ENCODE measurements at places on chromosomes 3 and 15. TPM values are rescaled to one million over a fixed set of nuclear protein-coding genes. Genes with fewer than 3 reads are reported as not detected.

- DNase-seq = no peak
Measured at GRCh38 chr15:96703794-96704550, 373.5 kb downstream of the NR2F2 start.

The C15orf39 gene
- 17.7 TPM for total RNA-seq

DNA sequence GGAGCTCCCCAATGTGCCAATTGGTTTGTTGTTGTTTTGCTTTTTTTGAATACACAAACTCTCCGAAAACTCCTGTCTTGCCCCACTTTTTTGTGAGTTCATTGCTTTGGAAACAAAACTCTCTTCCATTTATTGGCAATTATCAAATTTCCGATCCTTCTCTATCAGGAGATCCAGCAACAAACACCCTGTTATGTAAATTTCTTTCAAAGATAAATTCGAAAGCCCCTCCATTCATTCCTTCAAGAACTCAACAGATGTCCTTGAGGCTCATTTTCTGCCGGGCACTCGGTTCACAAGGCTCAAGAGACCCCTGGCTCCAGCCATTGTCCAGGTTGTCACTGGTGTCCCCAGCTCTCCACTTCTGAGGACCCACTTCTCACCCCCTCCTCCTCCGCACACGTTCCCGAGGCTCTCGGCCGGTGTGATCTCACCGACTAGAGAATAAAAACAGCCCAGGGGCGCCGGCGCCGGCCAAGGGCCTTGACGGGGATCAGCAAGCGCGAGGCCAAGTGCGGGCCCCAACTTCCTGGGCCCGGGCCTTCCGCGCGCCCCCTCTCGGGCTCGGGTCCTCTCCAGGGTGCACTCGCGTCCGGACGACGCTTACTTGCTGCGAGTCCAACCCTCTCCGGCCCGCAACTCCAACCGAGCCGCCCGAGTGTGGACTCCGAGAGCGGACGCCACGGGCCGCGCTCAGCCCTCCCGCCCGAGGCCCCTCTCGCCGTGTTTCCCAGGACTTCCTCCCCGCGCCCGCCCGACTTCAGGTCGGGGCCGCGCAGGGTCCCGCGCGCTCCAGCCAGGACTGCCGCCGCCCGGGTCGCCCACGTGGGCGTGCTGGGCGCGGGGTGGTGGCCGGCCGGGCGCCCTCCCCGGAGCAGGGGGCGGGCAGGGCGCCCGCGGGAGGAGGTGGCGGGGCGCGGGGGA lies 533 bp upstream of the SMAD3 start:
- no peak for DNase-seq

DNA sequence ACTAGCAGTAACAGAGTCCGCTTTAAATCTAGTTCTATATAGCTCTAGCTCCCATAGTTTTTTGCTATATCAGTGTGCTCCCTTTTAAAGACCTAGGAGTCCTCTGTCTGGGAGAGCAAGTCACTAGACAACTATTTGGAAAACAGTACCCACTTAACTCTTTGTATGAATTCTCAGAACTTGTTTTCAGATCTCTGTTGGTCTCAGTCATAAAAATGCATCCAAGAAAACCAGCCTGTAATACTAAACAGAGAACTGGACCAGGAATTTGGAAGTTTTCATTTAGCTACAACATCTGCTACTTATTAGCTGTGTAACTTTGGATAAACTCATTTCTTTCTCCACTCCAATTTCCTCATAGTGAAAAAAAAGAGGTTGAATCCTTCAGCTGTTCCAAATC lies 56.9 kb upstream of the C3orf49 start:
- no peak for DNase-seq

DNA sequence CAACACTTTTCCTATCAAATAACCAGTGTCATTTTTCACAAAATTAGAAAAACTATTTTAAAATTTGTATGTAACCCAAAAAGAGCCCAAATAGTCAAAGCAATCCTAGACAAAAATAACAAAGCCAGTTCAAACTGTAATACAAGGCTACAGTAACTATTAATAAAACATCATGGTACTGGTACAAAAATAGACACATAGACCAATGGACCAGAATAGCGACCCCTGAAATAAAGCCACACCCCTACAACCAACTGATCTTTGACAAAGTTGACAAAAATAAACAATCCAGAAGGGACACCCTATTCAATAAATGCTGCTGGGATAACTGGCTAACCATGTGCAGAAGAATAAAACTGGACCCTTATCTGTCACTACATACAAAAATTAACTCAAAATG lies 19.9 kb downstream of the TM4SF18 start:
- DNase-seq = no peak

- DNase-seq = no peak
Measured at GRCh38 chr15:78223396-78224022, 10.9 kb downstream of the ACSBG1 start.

GRCh38 chr3:10140996-10141546 lies 507 bp upstream of the VHL start:
- DNase-seq = no peak

DNA sequence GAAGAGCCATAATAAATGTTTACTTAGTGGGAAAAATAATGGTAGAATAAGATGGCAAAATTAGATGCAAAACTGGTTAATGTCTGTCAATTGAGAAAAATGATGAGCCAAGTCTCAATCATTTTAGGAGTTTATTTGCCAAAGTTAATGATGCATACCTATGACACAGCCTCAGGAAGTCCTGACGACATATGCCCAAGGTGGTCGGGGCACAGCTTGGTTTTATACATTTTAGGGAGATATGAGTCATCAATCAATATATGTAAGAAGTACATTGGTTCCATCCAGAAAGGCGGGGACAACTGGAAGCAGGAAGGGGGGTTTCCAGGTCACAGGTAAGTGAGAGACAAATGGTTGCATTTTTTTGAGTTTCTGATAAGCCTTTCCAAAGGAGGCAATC lies 31.5 kb downstream of the CLEC3B start:
- no peak for DNase-seq

The PLXNB1 gene
- 200 TPM for total RNA-seq

- peak; percentile 82 for DNase-seq
Measured at GRCh38 chr3:147407114-147407497, 763 bp upstream of the ZIC4 start.

DNA sequence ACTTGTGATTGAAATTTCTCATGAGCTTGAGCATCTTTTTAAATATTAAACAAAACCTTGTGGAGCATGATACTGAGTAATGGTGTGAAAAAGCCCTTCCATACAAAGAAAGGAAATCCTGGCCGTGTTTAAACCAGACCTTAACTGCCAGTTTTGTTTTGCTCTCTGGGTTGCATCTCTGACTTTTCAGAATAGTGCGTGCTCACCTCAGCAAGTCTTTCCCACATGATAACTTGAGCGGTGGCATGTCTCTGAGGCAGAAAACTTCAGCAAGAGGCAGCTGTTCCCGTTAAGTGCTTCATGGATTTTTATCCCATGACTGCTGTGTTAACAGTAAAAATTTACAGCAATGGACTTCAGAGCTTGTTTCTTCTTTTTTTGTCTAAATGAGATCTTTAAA lies 393.3 kb downstream of the FEZF2 start:
- no peak for DNase-seq

The CKMT1A gene
- not detected for total RNA-seq

The FBXL2 gene
- total RNA-seq = 6.3 TPM

The PEX5L gene
- total RNA-seq = not detected

Data from esophagus muscularis mucosa (tissue), 4 donors.